ENCODE measurements at places on chromosomes 11 and 22.
A peak's percentile ranks its signal among the peaks of the same experiment; 100 is the strongest.

GRCh38 chr11:65884716-65885092 lies 3.6 kb downstream of the FIBP start:
- peak; percentile 87 for DNase-seq

DNA sequence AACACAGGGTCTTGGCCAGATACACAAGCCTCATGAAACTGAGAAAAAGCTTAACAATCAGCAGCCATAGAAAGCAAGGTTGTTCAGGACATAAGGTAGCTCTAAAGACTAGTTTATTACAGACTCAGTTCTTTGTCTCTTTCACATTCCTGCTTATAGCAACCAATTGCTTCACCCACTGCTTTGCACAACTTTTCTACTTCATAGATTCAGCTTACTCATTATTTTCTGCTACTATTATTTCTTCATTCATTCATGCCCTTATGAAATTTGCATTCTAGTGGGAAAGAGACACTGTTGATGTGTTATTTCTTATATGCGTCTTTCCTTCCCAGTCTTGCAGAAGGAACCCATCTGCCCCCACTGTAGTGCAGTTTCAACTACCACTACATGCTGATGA lies 4.7 kb downstream of the CCDC34 start:
- DNase-seq, result no peak

DNA sequence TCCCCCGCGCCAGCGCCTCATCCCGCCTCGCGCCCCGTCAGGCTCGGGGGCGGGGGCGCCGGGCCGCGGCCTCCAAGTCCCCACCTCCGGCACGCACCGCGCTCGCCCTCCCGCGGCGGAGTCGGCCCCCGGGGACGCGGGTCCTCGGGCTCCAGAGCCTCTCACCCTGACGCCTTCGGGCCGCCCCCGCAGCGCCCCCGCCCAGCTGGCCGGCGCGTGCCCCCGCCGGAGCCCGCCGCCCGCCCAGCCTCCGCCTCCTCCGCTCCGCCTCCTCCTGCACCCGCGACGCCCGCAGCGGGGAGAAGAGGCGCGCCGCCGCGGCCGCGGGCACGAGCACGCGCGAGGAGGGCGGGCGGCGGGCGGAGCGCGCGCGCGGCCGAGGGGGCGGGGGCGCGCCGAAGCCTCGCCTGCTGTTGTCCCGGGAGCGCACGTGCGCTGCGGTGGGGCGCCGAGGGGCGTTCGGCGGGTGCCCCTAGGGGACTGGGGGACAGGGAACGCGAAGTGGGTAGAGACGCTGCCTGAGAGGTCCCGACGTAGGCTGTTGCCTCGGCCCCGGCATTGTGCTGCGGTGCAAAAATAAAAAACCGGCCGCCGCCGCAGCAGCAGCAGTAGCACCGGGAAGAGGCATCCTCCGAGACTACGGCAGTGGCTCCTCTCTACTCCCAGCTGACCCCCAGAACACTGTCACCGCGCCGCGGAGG lies 87.4 kb upstream of the ARHGAP32 start:
- DNase-seq, result peak; percentile 78

- DNase-seq, result no peak
Observed at GRCh38 chr11:10906521-10906920, 48.7 kb upstream of the ZBED5 start.

- no peak for DNase-seq
Observed at GRCh38 chr22:24997023-24997422, 44.5 kb downstream of the KIAA1671 start.

DNA sequence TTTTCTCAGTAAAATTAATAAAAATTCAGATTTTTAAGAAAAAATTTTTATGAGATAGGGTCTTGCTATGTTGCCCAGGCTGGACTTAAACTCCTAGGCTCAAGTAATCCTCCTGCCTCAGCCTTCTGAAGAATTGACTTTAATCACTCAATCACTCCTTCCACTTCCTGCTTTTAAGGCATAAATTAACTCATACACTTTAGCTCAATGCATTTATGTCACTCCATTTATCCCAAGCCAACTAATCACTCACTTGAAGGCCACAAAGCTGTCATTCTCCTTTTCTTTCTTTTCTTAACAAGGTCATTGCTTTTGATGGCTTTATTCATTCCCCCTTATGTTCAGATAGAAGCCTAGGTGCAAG lies 877 bp downstream of the ALG9 start:
- DNase-seq, result no peak

DNA sequence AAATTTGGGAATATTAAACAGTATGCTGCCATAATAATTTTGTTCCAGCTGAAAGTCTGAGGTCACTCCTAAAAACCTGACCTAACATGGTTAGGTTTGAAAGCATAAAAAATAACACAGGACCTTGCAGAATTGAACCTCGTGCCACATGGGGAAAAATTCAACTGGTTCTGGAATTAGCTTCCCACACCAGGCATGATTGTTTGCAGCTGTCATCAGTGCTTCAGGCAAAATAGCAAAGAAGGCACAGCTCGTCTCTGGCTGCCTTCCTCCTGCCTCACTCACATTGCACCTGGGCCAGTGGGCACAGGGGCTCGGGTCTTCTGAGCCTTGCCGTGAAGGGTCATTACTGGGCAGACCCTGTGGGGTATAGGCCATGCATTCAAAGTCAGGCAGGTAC lies 153.8 kb upstream of the ARHGAP20 start:
- DNase-seq, result no peak

- DNase-seq, result no peak
Observed at GRCh38 chr11:65305501-65306268, 9.0 kb upstream of the CDC42EP2 start.

All from CD4-positive, alpha-beta T cell treated with Interleukin-10 for 1 hour (primary cell).